H1 (cell line): ENCODE measurements at places on chromosomes 2 and 18.

- H3K27ac ChIP-seq = no peak overlapping the region
- no peak for DNase-seq
- H3K4me3 ChIP-seq = no peak overlapping the region
- no peaks in the 10 kb centered on the region for H3K36me3 ChIP-seq
- no peaks in the 10 kb centered on the region for H3K4me1 ChIP-seq
- no peaks in the 10 kb centered on the region for H3K27me3 ChIP-seq
Observed at GRCh38 chr18:30748541-30748940, 294.0 kb downstream of the DSC3 start.

DNA sequence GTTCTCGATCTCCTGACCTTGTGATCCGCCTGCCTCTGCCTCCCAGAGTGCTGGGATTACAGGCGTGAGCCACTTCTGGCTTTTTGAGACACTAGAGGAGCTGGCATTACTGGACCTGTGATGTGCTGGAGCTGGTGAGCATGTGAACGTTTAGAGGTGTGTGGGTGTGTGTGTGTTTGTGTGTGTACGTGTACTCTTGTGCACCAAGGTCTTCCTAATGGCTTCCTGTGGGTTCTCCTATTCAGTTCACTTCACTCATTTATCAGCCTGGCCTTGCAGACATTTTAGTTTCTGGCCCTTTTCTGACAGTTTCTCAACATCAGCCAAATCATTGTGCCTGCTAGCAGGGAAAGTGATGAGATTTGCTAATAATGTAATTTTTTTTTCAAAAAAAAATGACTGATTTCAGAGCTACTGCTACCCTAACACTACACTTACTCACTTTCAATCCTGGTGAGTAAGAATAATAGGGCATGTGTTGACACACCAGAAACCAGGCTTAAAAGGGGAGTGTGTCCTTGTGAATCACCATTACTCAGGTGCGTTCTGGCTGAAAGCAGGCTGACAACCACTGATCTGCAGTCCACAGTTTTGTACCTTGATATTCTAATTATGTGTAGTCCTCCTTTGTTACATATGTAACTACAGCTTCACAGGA is 41.0 kb upstream of the ACTR3 start:
- no peak overlapping the region for H3K4me3 ChIP-seq
- DNase-seq = no peak
- no peak overlapping the region for H3K27ac ChIP-seq
- no peaks in the 10 kb centered on the region for H3K36me3 ChIP-seq

- no peak for DNase-seq
- H3K4me3 ChIP-seq = no peak overlapping the region
- H3K4me1 ChIP-seq = no peaks in the 10 kb centered on the region
- H3K36me3 ChIP-seq = no peaks in the 10 kb centered on the region
Observed at GRCh38 chr2:74691929-74692328, 37.9 kb downstream of the SEMA4F start.

DNA sequence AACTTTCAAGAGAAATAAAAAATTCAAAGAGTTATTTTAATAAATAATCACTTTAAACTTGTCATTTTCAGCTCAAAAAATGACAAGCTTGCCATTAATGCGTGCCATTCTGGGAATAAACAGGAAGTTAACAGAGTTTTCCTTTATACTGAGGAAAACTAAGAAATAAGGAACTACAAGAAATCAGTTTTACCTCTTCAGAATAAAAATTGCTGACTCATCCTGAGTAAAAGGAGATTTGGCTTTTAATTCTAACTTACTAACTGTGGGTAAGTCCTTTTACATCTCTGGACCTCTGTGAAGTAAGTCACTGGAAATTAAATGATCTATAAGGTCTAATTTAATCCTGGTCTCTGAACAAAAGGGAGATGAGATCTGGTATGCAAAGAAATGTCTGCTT is 16.1 kb downstream of the CEBPZ start:
- peaks cover 93% of the 10 kb centered on the region for H3K36me3 ChIP-seq
- no peaks in the 10 kb centered on the region for H3K4me1 ChIP-seq
- H3K4me3 ChIP-seq = no peak overlapping the region
- H3K27me3 ChIP-seq = no peaks in the 10 kb centered on the region
- H3K27ac ChIP-seq = no peak overlapping the region

DNA sequence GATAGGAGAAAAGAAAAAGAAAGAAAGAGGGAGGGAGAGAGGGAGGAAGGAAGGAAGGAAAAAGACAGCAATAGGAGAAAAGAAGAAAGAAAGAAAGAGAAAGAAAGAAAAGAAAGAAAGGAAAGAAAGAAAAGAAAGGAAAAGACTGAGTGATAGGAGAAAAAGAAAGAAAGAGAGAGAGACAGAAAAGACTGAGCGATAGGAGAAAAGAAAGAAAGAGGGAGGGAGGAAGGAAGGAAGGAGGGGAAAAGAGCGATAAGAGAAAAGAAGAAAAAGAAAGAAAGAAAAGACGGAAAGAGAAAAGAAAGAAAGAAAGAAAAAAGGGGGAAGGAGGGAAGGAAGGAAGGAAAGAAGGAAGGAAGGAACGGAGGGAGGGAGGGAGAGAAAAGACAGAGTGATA is 216.7 kb downstream of the DOK6 start:
- no peak overlapping the region for H3K4me3 ChIP-seq
- H3K27me3 ChIP-seq = no peaks in the 10 kb centered on the region
- H3K36me3 ChIP-seq = no peaks in the 10 kb centered on the region
- no peaks in the 10 kb centered on the region for H3K4me1 ChIP-seq
- DNase-seq = no peak

DNA sequence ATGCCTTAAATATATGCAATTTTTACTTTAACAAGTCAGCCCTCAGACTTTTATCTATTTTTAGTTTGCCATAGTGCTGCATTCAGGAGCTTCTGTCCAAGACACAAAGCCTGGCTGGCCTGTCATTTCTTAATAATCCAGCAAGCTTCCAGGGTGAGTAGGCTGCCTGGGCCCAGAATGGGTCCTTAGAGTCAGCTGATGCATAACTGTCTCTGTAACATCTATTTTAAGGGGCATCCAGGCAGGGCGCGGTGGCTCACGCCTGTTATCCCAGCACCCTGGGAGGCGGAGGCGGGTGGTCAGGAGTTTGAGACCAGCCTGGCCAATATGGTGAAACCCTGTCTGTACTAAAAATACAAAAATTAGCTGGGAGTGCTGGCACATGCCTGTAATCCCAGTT is 11.8 kb upstream of the GNLY start:
- H3K4me1 ChIP-seq = 0 out of 2 replicates have a peak, but pooled peaks cover 2% of the 10 kb centered on the region
- no peak overlapping the region for H3K27ac ChIP-seq
- no peak for DNase-seq
- no peak overlapping the region for H3K4me3 ChIP-seq

DNA sequence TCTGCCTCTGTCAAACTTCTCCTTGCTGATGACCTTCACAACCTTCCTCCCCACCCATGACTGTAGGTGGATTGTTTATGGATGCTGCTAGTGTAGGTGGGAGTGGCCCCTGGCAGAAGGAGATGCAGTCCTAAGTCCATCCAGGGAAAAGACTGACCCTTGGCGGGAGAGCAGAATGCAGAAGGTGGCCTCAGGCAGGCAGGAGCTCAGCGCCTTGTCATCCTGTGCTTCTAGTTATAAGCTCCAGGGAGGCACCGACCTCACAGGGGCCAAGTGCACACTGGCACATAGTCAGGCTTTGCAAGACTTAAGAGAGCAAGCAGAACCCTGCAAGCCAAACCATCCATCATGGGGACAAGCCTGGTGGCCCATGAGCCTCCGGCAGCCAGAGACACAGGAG is 74.4 kb downstream of the CAPN13 start:
- no peaks in the 10 kb centered on the region for H3K36me3 ChIP-seq
- H3K27me3 ChIP-seq = no peaks in the 10 kb centered on the region
- H3K4me1 ChIP-seq = no peaks in the 10 kb centered on the region
- no peak for DNase-seq
- no peak overlapping the region for H3K27ac ChIP-seq
- no peak overlapping the region for H3K4me3 ChIP-seq

DNA sequence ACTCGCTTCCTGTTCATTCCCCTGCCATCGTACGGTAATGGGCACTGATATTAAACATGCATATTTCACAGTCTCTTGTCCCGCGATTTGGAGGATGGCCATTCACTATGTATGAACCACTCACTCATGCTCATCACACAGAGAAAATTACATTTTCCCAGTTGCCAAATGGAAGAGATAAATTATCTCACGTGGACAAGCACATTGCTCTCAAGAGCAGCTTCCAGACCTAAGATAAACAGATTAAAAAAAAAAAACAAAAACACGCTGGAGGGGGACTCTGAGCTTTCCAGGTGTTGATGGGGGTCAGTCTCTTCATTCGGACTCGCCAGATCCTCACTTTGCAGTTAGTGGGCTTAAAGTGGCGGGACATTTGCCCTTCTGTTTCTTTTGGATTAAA is 1.7 kb upstream of the MAPK4 start:
- H3K27me3 ChIP-seq = peaks cover 38% of the 10 kb centered on the region
- no peak overlapping the region for H3K27ac ChIP-seq
- DNase-seq = no peak
- H3K4me1 ChIP-seq = peaks cover 3% of the 10 kb centered on the region; the same call in 1 of the 2 replicates

DNA sequence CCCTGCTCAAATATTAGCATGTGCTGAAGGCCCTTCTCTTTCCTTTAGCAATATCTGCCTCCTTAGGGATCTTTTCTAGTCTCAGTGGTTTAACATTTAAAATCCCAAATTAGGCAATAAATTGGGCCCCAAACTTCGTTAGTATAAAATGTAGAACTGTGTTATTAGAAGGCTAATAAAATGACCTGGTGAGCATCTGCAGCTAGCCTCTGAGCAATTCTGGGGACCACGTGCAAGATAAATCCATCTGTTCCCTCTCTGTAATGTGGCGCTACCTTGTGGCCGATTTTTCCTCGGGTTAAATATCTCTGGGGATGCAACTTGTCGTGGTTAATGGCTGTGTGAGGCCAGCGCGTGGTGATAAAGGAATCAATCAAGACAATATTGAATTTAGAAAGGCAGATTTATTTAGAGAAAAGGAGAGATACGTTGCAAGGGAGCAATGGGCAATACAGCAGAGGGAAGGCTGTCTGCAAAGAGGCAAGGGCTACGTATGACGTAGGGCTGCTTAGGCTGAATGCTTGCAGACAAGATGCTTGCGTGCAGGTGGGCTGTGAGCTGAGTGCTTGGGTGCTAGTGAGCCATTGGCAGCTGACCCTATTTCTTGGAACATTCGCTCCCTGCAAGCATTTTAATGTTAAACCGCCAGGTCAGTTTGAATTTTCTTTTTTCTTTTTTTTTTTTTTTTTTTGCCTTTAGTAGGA is 18.5 kb upstream of the IL36G start:
- H3K27ac ChIP-seq = no peak overlapping the region
- no peaks in the 10 kb centered on the region for H3K36me3 ChIP-seq
- H3K4me3 ChIP-seq = no peak overlapping the region
